ENCODE measurements at places on chromosomes 4 and X. TPM values are rescaled to one million over a fixed set of nuclear protein-coding genes. Genes with fewer than 3 reads are reported as not detected.

PCDH19 gene
- 0.27 TPM for total RNA-seq

DNA sequence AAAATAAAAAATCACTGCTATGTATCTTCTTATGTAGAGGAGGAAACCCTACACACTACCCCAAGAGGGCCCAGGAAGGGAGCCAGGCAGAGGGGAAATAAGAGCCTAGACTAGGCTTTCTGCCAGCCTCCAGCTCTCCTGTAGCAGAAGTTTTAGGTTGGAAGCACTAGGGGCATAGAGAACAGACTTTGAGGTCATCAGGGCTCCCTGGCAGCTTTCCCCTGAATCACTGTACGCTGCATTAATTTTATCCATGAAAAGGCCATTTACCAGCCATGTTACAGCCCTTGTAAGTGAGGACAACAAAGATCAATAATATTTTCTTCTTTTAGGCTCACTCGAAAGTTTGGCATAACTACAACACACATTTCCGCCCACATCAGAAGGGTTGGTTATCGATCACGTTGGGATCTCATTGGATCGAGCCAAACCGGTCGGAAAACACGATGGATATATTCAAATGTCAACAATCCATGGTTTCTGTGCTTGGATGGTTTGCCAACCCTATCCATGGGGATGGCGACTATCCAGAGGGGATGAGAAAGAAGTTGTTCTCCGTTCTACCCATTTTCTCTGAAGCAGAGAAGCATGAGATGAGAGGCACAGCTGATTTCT is 24.7 kb downstream of the RPL9 start:
- no peaks in the 10 kb centered on the region for H3K27me3 ChIP-seq
- H3K27ac ChIP-seq, result no peak overlapping the region
- H3K36me3 ChIP-seq, result no peaks in the 10 kb centered on the region
- no peaks in the 10 kb centered on the region for H3K4me1 ChIP-seq
- no peak for DNase-seq

DNA sequence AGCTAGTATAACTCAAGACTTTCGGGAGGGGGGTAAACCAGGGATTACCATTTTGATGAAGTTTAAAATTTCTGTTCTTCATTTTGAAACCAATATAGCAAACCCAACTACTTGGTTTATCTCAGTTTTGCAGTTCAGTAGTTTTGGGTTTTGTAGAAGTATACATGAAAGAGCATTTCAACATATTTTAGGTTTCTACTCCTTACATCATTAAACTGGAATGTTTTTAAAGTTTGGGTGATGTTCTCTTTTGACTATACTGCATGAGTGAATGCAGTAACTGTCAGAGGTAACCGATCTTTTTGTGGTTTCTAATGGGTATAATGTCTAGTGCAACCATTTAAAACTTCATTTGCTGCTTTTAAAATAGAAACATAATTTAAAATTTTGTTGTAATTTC is 248.3 kb upstream of the MAD2L1 start:
- no peak for DNase-seq
- no peak overlapping the region for H3K27ac ChIP-seq
- H3K4me3 ChIP-seq, result no peak overlapping the region
- H3K36me3 ChIP-seq, result no peaks in the 10 kb centered on the region
- H3K27me3 ChIP-seq, result no peaks in the 10 kb centered on the region

DNA sequence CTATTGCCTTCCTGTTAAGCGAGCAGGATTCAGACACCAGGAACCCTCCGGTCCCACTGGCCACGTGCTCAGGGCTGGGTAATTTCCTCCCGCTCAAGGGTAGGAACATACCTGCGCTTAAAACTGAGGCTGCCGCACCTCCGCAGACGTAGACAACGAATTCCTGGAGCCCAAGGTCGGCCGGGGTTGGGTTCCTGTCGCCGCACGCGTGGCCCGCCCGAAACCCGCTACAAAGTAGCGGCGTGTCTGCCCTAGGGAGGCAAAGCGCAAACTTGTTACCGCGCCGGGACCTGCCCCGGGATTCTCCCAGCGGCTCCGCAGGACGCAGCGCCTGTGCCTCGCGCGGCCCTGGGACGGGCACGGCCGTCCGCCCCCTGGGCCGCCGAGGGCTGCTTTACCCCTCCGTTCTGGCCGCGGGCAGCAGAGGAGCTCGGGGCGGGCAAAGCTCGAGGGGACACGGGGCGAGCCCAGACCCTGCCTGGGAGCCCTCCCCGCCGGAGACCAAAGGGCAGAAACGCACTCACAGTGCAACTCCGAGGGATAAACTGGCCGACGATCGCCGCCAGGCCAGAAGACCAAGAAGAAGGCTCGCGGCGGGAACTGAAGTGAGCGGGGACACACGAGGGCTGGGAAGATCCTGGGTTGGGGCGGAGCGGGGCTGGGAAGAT is at the start of gene ERVMER34-1:
ERVMER34-1 (minus strand) TSS at position 607 of the 668 bp plus-strand sequence. CDS start 5,905 bp downstream, outside the sequence.
- DNase-seq, result peak; percentile 47
- H3K27ac ChIP-seq, result no peak within 1 kb of the TSS
- H3K36me3 ChIP-seq, result no peaks in the 10 kb centered on the region
- peaks cover 16% of the 10 kb centered on the region for H3K4me1 ChIP-seq

DNA sequence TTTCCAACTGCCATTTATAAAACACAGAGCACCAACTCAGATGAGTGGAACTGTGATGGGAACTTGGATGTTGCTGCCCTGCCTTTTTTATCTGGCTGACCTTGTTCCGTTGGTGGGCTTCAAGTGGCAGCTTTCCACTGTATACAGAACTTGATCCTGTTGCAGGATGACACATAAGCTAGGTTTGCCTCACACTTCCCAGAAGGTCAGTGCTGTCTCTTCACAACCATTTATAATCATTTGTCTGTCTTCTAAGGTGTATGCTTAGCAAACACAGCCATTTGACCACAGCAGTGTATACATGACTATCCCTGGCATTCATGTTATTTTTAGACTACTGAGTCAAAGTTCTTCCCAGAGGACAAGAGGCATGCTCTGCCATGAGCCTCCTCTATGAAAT is 20.3 kb downstream of the DGKK start:
- H3K36me3 ChIP-seq, result no peaks in the 10 kb centered on the region
- no peak for DNase-seq
- no peak overlapping the region for H3K27ac ChIP-seq
- H3K27me3 ChIP-seq, result no peaks in the 10 kb centered on the region
- H3K4me3 ChIP-seq, result no peak overlapping the region
- no peaks in the 10 kb centered on the region for H3K4me1 ChIP-seq

All from lower lobe of right lung (tissue), 2 donors.